Breast epithelium (tissue), 4 donors: ENCODE measurements at places on chromosomes 13 and 19.

DNA sequence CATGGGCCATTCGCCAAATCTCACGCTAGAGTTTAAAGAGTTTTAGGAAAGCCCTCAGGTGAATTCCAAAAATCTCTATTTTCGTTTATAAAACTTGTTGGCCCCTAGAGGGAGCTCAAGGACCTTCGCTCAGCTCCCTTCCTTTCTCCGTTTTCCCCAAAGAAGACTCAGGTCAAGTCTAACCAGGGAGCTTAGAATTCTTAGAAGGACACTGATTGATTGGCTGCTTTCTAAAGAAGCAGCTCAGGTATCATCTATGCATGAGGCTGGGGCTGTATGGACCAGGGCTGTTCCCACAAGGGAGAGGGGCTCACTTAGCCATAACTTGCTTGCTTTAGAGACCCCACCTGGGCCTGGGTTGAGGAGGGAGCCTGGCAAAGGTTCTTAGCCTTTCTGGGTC, 20.5 kb downstream of the DZIP1 start:
- H3K4me3 ChIP-seq, result no peak overlapping the region
- no peaks in the 10 kb centered on the region for H3K27me3 ChIP-seq
- no peaks in the 10 kb centered on the region for H3K36me3 ChIP-seq
- no peak for DNase-seq
- H3K27ac ChIP-seq, result no peak overlapping the region

DNA sequence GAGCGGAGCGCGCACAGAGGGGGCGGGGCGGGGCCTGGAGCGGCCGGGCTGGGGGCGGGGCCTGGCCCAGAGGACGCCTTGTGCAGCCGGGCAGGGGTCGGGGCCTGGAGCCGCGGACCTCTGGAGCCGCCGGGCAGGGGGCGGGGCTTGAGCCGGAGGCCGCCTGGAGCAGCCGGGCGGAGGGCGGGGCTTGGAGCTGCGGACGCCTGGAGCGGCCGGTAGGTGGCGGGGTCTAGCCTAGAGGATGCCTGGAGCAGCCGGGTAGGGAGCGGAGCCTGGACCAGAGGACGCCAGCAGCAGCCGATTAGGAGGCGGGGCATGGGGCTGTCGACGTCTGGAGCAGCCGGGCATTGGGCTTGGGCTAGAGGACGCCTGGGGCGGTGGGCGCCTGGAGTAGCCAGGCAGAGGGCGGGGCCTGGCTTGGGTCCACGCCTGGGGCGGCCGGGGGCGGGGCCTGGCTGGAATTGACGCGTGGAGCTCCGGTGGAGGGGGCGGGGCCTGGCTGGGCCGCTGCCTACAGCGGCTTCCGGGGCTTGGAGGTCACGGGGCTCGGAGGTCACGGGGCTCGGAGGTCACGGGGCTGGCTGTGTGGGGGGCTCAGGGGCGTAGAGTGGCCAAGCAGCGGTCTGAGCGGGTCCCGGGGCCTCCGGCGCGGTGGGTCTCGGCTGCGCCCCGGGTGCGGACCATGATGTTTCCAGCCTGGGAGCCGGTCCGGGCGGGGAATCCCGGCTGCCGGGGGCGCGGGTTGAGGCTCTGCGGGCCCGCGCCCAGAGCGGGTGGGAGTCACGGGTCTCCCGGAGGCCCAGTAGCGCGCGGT, at the start of gene ANKRD10:
TSS of gene ANKRD10 (minus strand) at position 13 of the 817 bp plus-strand sequence. CDS start 135 bp downstream, outside the sequence.
- no peaks in the 10 kb centered on the region for H3K36me3 ChIP-seq
- peak; percentile 98 for DNase-seq
- H3K4me1 ChIP-seq, result peaks cover 5% of the 10 kb centered on the region
- H3K27me3 ChIP-seq, result no peaks in the 10 kb centered on the region

GRCh38 chr13:111865046-111865445, 201.9 kb upstream of the SOX1 start:
- no peaks in the 10 kb centered on the region for H3K27me3 ChIP-seq
- H3K27ac ChIP-seq, result no peak overlapping the region

- no peaks in the 10 kb centered on the region for H3K4me1 ChIP-seq
- H3K4me3 ChIP-seq, result no peak overlapping the region
- no peaks in the 10 kb centered on the region for H3K36me3 ChIP-seq
- no peak for DNase-seq
- no peaks in the 10 kb centered on the region for H3K27me3 ChIP-seq
Measured at GRCh38 chr19:14182476-14182875, 23.5 kb downstream of the ADGRL1 start.

DNA sequence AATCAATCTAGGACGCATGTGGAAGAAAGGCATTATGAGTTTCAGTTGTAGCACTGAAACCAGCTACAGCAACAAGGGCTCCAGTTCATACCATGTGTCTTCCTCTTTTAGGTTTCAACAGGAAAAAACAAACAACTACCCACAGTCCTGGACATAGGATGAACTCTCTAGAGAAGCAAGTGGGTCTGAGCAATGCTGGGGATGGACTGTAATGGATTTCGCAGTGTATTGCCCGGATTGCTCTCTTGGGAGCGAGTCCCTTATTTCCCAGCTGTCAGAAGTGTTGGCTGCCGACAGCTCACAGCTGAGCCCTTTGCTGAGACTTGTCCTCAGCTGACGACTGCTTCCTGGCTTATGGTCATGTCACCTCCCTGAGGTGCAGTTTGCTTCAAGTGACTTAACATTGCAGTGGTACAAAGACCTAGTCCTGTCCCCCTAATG, 12.1 kb upstream of the MYCBP2 start:
- no peaks in the 10 kb centered on the region for H3K36me3 ChIP-seq
- no peak overlapping the region for H3K27ac ChIP-seq
- no peak for DNase-seq
- no peak overlapping the region for H3K4me3 ChIP-seq
- H3K4me1 ChIP-seq, result no peaks in the 10 kb centered on the region

DNA sequence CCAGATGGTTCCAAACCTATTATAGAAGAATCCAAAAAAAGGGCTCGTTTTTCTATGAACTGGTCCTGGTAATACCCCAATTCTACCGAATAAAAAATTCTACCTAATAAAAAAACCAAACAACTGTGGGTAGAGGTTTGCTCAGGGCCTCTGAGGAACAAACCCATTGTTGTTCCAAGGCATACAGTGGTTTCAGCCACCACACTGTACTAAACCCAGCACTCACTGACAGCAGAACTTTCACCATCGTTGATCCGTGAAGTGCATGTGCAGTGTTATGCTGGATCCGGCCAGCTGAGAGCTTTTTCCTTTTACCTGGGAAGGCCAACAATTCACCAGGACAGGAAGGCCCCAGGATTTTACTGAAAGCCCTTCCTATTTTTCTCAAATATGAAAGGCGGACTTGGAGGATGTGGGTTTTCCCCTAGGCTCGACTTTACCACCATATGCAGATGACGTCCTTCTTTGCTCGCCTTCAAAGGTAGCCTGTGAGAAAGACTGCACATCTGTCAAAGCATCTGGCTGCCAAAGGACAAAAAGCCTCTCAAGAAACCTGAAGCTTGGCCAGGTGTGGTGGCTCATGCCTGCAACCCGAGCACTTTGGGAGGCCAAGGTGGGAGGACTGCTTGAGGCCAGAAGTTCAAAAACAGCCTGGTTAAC, 7.2 kb upstream of the PABPC3 start:
- no peaks in the 10 kb centered on the region for H3K4me1 ChIP-seq
- H3K27me3 ChIP-seq, result no peaks in the 10 kb centered on the region
- H3K27ac ChIP-seq, result no peak overlapping the region

GRCh38 chr13:50911081-50911631, 1.6 kb downstream of the RNASEH2B start:
- peak overlapping the region; percentile 94 for H3K27ac ChIP-seq
- H3K27me3 ChIP-seq, result no peaks in the 10 kb centered on the region
- H3K4me3 ChIP-seq, result peak overlapping the region; percentile 89
- H3K36me3 ChIP-seq, result no peaks in the 10 kb centered on the region
- H3K4me1 ChIP-seq, result peaks cover 5% of the 10 kb centered on the region
- DNase-seq, result no peak

DNA sequence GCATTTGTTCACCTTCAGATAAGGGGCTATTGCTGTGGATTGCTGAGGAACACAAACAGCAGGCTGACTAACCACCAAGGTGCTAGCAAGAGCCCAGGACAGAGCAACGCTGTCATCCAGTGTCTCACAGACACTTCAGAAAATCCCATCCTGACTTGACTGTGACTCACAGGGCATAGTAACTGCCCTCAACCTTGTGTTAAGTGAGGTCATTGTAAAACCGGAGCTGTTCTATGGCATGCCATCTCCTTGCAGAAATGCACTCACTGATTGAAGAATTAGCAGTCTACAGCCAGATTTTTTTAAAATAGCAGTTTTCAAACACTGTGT, 51.1 kb downstream of the TNFRSF19 start:
- DNase-seq, result no peak
- H3K4me3 ChIP-seq, result no peak overlapping the region
- H3K36me3 ChIP-seq, result no peaks in the 10 kb centered on the region
- no peak overlapping the region for H3K27ac ChIP-seq
- H3K4me1 ChIP-seq, result no peaks in the 10 kb centered on the region

- DNase-seq, result no peak
- H3K4me3 ChIP-seq, result no peak overlapping the region
- no peaks in the 10 kb centered on the region for H3K36me3 ChIP-seq
- H3K27me3 ChIP-seq, result no peaks in the 10 kb centered on the region
- H3K4me1 ChIP-seq, result no peaks in the 10 kb centered on the region
Measured at GRCh38 chr13:33218426-33218825, 67.1 kb downstream of the STARD13 start.

- no peaks in the 10 kb centered on the region for H3K27me3 ChIP-seq
- no peak for DNase-seq
- no peak overlapping the region for H3K27ac ChIP-seq
- no peak overlapping the region for H3K4me3 ChIP-seq
- H3K36me3 ChIP-seq, result no peaks in the 10 kb centered on the region
Measured at GRCh38 chr13:32857077-32857476, 159.1 kb upstream of the KL start.

GRCh38 chr19:39352381-39353255, 10.4 kb downstream of the SAMD4B start:
- no peaks in the 10 kb centered on the region for H3K4me1 ChIP-seq
- peak overlapping the region; percentile 77 for H3K27ac ChIP-seq
- no peaks in the 10 kb centered on the region for H3K27me3 ChIP-seq
- DNase-seq, result no peak

DNA sequence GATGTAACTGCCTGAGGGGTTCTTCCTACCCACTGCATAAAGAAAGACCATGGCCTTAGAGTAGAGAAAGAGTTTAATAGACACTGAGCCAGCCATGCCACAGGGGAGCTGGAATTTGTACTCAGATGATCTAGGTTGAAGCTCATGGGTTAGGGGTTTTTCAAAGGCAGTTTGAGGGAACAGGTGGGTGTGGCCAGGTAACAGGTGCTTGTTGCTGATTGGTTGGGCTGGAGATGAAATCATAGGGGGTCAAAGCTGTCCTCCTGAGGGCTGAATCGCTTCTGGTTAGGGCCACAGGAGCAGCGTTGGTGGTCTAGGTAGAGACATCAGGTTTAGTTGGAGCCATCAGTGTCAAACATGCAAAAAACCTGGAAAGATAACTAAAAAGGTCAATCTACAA, 59.2 kb upstream of the CSNK1A1L start:
- no peaks in the 10 kb centered on the region for H3K36me3 ChIP-seq
- DNase-seq, result no peak
- H3K27me3 ChIP-seq, result no peaks in the 10 kb centered on the region
- H3K27ac ChIP-seq, result no peak overlapping the region

GRCh38 chr19:10812902-10813404, 23.1 kb downstream of the TMED1 start:
- no peak overlapping the region for H3K4me3 ChIP-seq
- no peak for DNase-seq
- H3K27ac ChIP-seq, result peak overlapping the region; percentile 45
- H3K4me1 ChIP-seq, result no peaks in the 10 kb centered on the region

- H3K4me3 ChIP-seq, result no peak overlapping the region
- H3K4me1 ChIP-seq, result no peaks in the 10 kb centered on the region
- H3K36me3 ChIP-seq, result no peaks in the 10 kb centered on the region
- H3K27me3 ChIP-seq, result no peaks in the 10 kb centered on the region
Measured at GRCh38 chr13:111387026-111387871, 66.8 kb downstream of the TEX29 start.

- DNase-seq, result peak; percentile 87
- H3K4me3 ChIP-seq, result peak overlapping the region; percentile 81
- H3K4me1 ChIP-seq, result no peaks in the 10 kb centered on the region
- no peaks in the 10 kb centered on the region for H3K36me3 ChIP-seq
- H3K27me3 ChIP-seq, result no peaks in the 10 kb centered on the region
- H3K27ac ChIP-seq, result peak overlapping the region; percentile 88
Measured at GRCh38 chr19:52535771-52536447, 8.4 kb downstream of the ZNF808 start.

GRCh38 chr19:52670046-52670445, 31.9 kb upstream of the ZNF83 start:
- H3K36me3 ChIP-seq, result no peaks in the 10 kb centered on the region
- DNase-seq, result no peak
- no peak overlapping the region for H3K4me3 ChIP-seq
- H3K27me3 ChIP-seq, result no peaks in the 10 kb centered on the region

DNA sequence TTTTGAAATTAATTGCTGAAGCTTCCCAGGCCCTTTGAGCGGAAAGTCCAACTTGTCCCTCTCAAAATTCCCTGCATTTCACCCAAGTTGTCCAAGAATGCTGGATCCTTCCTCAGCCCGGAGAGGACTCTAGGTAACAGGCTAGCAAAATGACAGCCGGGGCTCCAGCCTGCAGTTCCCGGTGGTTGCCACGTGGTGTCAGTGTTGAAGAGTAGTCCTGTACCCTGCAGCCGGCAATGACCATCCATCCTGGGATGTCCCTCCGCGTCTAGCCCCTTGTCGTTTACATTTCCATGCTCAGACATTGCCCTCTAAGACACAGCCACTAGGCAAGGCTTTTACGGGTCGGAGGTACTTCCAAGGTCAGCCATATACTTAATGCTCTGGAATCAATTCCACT, 31.4 kb upstream of the MTIF3 start:
- H3K27me3 ChIP-seq, result no peaks in the 10 kb centered on the region
- no peak overlapping the region for H3K27ac ChIP-seq
- no peaks in the 10 kb centered on the region for H3K36me3 ChIP-seq
- no peak overlapping the region for H3K4me3 ChIP-seq
- no peak for DNase-seq
- H3K4me1 ChIP-seq, result no peaks in the 10 kb centered on the region

- H3K27ac ChIP-seq, result no peak overlapping the region
- peak; percentile 61 for DNase-seq
Measured at GRCh38 chr13:41668130-41668757, 210.9 kb downstream of the RGCC start.

DNA sequence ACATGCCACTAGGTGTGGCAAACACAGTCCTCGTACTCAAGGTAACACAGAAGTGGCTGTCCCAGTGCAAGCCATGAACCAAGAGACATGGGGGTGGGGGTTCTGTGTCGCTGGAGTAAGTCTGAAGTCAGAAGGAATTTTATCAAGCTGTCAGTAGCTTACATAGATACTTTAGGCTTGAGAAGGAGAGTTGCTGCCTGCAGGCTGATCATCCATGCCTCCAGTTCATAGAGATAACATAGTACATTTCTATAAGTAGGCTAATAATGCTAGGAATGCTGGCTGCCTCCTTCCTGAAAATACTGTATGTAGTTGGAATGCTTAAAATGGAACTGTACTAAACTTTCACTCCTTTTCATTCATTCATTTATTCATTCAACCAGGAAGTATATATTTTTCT, 70.1 kb downstream of the CAB39L start:
- no peaks in the 10 kb centered on the region for H3K36me3 ChIP-seq
- H3K27me3 ChIP-seq, result no peaks in the 10 kb centered on the region
- no peak overlapping the region for H3K4me3 ChIP-seq
- H3K27ac ChIP-seq, result no peak overlapping the region
- no peak for DNase-seq

- peak overlapping the region; percentile 95 for H3K27ac ChIP-seq
- no peak for DNase-seq
- no peaks in the 10 kb centered on the region for H3K27me3 ChIP-seq
- peak overlapping the region; percentile 9 for H3K4me3 ChIP-seq
- no peaks in the 10 kb centered on the region for H3K36me3 ChIP-seq
- H3K4me1 ChIP-seq, result peaks cover 68% of the 10 kb centered on the region
Measured at GRCh38 chr19:13031917-13032623, 36.8 kb downstream of the NFIX start.
